ENCODE measurements at places on chromosomes 11 and 22. TPM values are rescaled to one million over a fixed set of nuclear protein-coding genes. Genes with fewer than 3 reads are reported as not detected.

PNPLA5 gene
- total RNA-seq, result not detected

RIC3 gene
- not detected for total RNA-seq

DEAF1 gene
- total RNA-seq, result 27.4 TPM

TMEM86A gene
- 6.3 TPM for total RNA-seq

SLC22A8 gene
- not detected for total RNA-seq

ELFN2 gene
- under 0.01 TPM for total RNA-seq

DNA sequence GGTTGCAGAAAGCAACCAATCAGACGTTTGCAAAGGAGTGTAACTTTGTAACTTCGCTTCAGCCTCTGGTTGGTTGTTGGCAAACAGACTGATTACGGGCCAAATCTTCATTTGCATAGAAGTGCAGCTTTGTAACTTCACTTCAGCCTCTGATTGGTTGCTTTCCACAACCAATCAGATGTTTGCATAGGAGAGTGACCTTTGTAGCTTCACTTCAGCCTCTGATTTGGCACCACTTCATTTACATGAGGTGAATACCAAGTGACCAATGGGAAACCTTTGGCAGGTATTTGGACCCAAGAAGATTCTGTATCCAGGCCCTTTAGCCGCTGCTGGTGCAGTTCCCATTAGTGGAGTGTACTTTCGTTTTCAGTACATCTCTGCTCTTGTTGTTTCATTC lies 16.0 kb downstream of the USP47 start:
- DNase-seq, result no peak

GRCh38 chr22:37222440-37222971 lies 10.2 kb upstream of the SSTR3 start:
- no peak for DNase-seq

DNA sequence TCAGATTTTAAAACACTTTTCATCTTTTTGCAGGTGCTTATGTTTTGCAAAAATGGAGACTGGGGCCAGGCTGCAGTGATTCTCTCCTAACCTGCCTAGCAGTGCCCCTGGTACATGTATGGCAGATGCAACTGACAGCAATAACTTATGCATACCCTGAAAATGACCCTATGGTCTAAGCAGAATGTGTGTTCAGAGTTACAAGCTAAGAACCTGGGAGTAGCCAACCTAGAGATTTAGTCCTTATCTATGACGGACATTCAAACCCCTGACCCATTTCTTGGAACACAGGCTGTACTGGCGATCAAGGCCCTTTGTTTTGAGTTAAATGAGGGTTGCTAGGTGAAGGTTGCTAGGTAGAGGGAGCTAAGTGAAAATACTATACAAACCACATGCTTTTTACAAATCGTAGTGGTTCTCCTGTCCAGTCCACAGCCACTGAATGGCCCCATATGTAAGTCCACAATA lies 184.9 kb upstream of the SESN3 start:
- no peak for DNase-seq

GRCh38 chr22:45157907-45158306 lies 5.8 kb upstream of the NUP50 start:
- no peak for DNase-seq

DNA sequence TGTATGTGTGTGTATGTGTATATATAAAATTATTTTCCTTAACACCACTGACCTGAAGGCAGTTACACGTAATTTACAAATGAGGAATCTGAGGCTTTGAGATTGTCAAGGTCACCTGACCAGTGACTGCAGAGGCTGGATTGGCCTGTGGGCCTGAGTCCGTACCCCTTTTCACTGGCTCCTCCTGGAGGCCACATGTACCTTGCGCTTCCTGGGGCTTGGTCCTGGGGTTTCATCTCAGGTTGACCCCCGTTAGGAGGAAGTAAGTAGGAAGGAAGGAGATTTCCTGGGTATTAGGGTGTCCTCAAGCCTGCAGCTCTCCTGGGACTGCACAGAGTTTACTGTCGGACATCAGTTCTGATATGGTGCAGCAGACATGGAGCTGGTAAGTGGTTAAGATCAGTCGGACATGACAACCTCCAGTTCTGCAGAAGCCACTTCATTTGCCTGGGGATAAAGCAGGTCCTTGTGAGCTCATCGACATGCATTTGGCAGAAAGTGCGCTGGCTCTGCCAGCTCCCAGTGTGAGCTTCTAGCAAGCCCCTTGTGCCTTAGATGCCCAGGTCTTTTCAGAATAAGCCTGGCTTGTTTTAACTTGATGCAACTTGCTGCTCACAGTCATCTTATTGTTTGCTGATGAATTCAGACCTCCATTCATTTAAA lies 36.6 kb downstream of the ST3GAL4 start:
- DNase-seq, result no peak

DNA sequence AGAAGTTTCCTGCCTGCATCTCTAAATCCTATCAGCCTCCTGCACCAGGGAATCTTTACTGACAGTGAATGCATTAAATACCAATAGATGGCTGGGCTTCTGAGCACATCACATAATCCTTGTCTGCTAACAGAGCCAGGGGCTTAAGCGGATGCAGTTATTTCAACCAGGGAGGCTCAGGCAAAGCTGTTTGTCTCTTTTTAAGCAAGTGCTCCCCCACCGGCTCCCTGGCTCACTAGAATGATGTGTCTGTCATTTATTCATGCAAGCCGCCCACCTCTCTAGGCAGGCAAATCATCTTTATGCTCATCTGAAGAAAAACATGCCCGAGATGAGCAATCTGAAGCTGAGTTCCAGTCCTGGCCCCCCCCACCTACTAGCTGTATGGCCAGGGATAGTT lies 182.3 kb downstream of the TENM4 start:
- DNase-seq, result no peak

DNA sequence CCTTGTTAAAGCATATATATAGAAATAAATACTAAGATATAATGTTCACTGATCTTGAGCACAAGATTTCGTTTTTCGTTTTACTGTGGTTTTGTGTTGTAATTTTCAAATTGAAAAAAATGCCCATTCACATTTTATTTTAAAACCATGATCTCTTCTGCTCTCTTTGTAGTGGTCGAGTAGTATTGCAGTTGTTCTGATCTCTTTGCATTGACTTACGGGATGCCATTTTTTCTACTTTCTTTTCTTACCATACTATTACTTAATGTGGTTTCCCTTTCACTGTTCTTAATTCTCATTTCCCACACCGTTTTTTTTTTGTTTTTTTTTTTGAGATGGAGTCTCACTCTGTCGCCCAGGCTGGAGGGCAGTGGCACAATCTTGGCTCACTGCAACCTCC lies 289.6 kb downstream of the DYNC2H1 start:
- DNase-seq, result no peak

DNA sequence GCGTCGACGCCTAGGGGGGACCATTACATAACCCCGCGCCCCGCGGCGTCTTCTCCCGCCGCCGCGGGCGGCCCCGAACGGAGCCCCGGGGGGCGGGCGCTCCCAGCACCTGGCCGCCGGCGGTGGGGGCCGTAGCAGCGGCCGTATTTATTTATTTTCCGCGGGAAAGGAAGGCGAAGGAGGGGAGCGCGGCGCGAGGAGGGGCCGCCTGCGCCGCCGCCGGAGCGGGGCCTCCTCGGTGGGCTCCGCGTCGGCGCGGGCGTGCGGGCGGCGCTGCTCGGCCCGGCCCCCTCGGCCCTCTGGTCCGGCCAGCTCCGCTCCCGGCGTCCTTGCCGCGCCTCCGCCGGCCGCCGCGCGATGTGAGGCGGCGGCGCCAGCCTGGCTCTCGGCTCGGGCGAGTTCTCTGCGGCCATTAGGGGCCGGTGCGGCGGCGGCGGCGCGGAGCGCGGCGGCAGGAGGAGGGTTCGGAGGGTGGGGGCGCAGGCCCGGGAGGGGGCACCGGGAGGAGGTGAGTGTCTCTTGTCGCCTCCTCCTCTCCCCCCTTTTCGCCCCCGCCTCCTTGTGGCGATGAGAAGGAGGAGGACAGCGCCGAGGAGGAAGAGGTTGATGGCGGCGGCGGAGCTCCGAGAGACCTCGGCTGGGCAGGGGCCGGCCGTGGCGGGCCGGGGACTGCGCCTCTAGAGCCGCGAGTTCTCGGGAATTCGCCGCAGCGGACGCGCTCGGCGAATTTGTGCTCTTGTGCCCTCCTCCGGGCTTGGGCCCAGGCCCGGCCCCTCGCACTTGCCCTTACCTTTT lies at the start of gene EP300:
Gene EP300 (plus strand): TSS at position 570 of the 795 bp plus-strand sequence. CDS start 413 bp downstream, outside the sequence.
- peak; percentile 48 for DNase-seq

DNA sequence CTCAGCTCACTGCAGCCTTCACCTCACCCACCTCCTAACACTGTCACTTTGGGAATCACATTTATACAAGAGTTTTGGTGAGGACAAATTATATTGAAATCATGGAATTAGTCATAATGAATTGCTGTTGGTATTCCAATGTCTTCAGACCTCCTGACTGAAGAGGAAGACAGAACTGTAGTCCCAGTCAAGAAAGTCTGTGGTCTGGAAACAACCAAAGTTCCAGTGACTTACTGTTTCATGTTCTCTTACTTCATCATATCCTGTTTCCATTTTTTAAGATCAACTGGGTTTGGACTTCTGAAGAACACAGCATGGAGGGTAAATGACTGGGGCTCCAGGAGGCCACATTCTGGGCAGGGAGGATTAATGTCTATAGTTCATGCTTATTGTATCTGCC lies 43.0 kb upstream of the HIPK3 start:
- DNase-seq, result peak; percentile 4

GRCh38 chr11:134609361-134610115 lies 197.5 kb upstream of the B3GAT1 start:
- no peak for DNase-seq

DNA sequence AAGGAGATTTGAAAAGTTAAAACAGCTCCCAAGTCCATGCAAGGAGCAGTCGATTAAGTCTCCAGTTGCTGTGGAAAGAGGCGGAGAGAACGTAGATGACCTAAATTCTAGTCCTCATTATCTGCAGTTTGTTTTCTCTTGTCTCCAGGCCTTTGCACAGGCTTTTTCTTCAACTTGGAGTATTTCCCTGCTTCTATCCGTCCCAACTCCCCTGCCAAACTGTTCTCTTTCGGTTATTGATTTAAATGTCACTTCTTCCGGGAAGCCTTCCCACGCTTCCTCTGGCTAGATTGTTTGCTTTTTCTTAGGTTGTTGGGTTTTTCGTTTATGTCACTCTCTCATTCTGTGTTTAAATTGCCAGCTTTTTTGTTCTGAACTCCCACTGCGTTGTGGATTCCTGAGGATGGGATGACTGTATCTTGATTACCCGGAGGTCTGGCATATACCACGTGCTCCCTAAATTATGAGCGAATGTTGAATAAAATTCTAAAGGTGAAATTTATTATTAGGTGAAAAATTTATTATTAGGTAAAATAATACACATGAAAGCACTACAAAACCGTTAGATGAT lies 463 bp downstream of the TMEM126B start:
- DNase-seq, result no peak

- no peak for DNase-seq
Observed at GRCh38 chr11:96622026-96622634, 232.3 kb downstream of the JRKL start.

DNA sequence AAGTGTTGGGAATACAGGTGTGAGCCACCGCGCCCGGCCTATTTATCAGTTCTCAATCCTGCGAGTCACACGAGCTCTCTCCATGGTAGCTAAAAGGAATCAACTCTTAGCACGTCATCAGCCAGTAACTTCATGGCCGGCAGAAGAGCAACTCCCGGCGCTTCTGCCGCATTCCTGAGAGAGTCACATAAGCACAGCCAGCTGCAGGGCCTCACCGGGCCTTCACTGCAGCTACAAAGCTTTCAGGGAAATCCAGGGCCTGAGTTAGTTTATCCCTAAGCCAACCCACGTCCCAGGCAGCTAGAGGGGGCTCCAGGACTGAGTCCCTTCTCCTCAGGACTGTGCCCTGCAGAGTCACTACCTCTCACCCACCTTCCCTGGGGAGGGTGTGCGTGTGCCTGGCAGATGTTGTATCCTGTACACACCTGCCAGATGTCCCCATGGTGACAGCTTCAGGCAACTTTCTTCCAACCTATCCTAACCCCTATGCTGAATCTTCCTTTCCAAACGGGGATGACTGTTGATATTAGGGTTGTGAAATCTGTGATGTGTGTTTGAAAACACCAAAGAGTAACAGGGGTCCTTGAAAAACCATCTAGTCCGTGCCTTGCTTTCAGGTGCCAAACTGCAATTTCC lies 45.9 kb upstream of the ARFGAP3 start:
- DNase-seq, result no peak

DNA sequence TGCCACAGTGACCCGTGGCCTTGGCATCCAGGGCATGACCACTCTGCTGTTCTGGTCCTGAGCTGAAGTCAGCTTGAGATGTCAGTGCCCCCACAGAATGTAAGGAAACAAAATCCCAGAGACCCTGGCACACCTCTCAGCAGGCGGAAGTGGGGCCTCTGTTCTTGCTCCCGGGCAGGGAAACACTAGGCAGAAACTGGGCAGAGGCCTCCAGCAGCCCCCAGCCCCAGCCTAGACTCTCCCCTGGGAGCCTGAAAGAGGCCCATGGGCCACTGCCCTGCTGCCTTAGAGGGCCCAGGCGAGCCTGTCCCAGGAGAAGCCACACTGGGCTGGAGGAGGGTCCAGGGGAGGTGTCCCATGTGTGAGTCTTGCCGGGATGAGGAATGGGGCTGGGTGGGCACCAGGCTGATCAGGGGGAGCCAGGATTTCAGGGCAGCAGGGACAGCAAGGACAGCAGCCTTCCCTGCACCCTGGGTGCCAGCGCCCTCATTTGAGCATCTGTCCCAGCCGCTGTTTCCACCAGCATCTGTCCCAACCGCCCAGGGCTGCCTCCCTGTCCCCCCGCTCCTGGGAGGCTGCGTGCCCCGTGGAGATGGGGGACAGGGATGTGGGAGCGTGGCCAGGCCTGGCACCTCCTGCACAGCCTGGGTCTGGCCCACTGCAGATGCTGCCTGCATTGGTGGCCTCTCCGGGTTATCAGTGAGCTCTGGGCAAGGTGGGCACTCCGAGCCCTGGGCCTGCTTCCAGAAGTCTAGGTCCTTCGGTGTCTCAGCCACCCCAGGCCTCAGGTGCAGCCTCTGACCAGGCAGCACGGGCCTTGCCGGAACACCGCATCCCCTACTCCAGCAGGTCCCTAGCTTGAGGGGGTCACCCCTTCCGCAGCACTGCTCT lies 1072.4 kb downstream of the BRD1 start:
- DNase-seq, result no peak

- DNase-seq, result no peak
Observed at GRCh38 chr22:23419931-23420330, 160.2 kb downstream of the IGLL1 start.

DNA sequence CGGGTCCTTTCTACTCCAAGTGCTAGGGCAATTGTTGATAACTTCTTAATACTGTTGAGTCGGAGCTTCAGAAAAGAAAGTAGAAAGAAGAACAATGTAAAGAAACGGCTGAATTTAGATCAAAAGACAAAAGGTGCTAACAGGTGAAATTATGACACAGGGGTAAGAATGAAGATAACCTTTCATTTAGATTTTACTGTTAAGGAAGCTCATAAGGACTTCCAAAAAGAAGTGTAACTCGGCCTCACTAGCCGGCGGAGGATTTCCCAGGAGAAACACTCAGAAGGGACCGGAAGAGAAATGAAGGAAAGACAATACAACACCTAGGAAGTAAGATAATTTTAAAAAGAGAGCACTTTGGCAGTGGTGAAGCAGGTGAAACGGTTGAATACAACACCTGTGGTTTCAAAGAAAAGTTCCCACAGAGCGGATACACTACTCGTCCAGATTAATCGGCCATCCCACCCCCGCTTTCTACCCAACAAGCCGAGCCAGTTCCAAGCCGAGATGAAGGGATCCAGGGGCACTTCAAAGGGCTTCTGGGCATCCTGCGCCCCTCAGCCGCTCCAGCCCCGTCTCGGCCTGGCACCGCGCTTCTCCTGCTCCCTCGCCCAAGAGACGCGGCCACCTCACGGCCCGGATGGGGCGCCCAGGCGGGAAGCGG lies 737 bp downstream of the PPP2R1B start:
- DNase-seq, result peak; percentile 18
